Fibroblast of lung (primary cell): ENCODE measurements at places on chromosomes 2 and 18.

- no peak for DNase-seq
Measured at GRCh38 chr2:2536416-2537056, 205.5 kb upstream of the MYT1L start.

DNA sequence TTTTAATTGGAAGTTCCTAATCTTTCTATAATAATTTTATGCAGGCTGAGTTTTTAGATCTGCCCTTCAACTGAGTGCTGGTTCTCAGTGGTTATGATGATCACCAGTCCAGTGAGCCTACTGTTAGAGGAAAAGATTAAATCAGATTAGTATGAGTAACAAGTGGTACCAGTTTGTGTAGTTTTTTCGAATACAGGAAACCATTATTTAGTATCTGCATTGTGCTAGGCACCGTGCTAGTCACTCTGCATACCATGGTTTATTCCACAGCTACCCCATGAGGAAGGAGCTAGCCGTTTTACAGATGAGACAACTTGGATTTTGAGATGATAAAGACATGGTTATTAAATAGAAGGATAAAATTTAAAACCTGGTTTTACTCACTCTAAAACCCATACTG is 6.1 kb downstream of the PSMD1 start:
- no peak for DNase-seq

DNA sequence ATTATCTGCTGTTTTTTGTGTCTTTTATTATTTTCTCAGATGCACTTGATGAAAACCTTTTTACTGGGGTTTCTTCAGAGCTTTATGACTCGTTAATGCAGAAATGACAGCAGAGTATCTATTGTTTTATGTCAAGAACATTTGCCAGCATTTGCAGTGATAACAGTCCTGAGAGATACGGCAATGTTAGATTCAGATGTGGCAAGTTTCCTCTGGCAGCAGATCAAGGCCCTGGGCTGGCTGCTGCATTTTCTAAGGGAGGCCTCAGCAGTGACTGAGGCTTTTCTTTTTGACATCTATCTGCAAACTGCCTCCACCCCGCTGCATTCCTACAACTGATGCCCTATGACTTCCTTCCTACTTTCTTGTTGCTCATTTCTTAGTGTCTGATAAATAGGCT is 40.2 kb downstream of the EFEMP1 start:
- DNase-seq: peak; percentile 75

- DNase-seq: no peak
Measured at GRCh38 chr2:231270221-231271114, 72.0 kb downstream of the ARMC9 start.

- no peak for DNase-seq
Measured at GRCh38 chr2:176003958-176004357, 1.9 kb upstream of the LNPK start.

DNA sequence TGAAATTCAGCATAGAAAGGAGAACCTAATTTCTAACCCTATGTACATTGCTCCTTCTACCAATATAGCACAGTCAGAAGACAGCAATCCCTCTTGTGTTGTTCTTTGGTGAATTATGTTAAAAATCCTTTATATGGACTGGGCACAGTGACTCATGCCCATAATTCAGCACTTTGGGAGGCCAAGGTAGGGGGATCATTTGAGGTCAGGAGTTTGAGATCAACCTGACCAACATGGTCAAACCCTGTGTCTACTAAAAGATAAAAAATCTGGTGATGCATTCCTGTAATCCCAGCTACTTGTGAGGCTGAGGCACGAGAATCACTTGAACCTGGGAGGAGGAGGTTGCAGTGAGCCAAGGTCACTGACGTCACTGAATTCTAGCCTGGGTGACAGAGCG is 195.6 kb downstream of the TMX3 start:
- DNase-seq: no peak

- DNase-seq: no peak
Measured at GRCh38 chr2:205425102-205425501, 257.2 kb upstream of the NRP2 start.

GRCh38 chr2:201933792-201934237 is 99.8 kb upstream of the FZD7 start:
- peak; percentile 65 for DNase-seq

DNA sequence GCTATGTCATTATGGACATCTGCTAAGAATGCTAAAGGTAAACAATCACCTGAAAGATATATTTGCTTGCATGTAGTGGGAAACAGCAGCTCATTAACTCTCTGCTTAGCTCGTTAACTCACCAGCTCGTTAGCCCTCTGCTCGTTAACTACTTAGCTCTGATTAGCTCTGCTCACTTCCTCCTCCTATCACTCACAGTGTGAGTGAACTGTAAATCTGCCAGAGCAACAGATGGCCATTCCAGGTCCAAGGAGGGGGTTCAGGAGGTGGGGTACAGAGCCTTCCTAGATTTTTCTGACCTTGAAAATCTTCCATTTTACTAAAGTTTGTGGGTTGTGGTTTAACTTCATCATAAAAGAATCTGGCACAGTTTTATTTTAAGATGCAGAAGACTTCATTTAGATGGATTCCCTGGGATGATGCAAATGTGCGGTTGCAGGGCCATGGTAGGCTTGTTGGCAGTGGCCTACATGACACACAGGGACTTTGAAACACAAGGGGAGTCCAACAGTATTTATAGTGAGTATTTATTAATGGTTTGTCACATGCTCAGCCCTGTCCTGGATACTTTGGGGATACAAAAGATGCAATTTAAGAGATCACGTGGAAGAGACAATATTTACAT is 1633.7 kb upstream of the CELF4 start:
- peak; percentile 16 for DNase-seq

DNA sequence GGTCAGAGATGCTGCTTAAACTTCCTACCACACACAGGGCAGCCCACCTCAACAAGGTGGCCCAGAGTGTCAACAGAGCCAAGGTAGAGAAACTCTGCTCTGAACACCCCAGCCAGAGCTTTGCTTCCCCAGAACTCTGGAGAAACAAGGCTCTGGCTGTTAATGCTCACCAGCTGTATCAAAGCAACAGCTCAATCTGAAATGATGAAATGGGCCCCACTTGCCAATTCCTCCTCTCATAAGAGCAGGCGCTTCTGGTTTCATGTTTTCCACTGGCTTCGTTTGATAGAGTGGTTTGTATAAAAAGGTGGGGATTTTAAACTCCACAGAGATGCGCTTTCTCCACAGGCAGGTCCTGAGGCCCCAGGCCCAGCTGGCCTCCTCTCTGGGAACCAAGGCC is 60.9 kb upstream of the TFCP2L1 start:
- no peak for DNase-seq

DNA sequence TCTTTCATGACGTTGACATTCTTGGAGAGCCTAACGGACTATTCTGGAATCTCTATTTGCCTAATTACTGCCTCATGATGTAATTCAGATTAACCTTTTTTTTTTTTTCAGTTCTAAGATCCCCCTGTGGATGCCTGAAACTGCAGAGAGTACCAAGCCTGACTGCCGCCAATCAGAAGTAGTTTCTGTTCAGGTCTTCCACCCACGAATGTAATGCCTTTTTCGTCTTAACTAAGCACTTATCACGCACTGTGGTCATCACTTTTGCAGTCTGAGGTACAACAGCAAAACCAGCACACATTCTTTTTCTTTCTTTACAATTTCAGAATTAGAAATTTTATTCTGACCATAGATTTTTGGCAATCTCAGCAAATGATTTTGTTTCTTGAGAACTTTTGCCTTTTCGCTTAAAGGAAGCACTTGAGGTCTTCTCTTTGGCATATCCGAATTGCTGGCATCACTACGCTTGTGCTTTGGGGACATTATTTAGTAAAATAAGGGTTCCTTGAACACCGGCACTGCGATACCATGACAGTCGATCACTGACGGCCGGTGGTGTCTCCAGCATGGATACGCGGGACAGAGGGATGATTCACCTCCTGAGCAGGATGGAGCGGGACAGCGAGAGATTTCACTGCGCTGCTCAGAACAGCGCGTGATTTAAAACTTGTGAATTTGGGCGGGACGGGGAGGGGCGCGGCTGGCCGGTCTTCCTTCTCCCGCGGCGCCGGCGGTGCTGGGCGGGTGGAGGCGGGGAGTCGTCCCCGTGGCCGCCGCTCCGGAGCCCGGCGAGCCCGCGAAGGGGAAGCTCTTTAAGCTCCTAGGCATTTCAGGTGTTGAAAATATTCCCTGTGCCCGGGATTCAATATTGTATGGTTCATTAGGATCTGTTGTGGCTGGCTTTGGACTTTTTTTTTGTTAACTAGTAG is 32.0 kb upstream of the GPR55 start:
- DNase-seq: peak; percentile 65

DNA sequence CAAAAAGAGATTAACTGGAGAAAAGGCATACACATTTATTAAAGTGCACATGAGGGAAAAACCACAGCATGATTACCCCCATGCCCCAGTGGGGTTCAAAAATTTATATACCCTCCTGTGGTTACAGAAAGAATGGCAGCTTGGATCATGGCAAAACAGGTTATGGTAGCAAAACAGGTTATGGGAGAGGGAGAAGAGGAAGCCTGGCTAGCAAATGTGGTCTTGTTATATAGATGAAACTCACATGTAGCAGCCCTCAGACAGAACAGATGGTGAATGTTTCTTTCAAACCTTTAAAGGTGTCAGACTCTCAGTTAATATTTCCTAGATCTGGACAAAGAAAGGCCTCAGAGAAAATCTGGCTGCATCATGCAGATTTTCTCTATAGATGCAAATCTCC is 178.2 kb upstream of the ZC3H15 start:
- DNase-seq: no peak
